ENCODE measurements at places on chromosomes 1 and 21.

- peak; percentile 69 for DNase-seq
These were observed 5.8 kb upstream of the CHI3L2 start for GRCh38 chr1:111221633-111222291.

GRCh38 chr1:46820560-46821060 lies 21.8 kb downstream of the CYP4B1 start:
- no peak for DNase-seq

DNA sequence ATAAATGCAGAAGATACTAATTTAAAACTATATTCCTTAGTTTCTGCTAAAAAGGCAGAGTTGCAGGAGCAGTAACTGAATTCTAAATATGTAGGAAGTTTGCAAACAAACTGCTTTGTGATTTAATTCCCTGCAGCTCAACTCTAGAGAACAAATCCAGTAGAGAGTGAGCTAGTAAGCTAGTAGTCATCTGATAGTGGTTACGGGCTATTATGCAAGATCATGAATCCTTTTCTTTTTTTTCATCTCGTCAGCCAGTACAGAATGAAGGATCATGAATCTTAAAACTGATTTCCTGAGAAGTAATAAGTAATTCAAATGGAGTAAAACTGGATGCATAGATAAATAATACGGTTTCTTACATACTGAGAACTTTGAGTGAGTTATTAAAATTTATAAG lies 3.3 kb downstream of the DPH5 start:
- no peak for DNase-seq

DNA sequence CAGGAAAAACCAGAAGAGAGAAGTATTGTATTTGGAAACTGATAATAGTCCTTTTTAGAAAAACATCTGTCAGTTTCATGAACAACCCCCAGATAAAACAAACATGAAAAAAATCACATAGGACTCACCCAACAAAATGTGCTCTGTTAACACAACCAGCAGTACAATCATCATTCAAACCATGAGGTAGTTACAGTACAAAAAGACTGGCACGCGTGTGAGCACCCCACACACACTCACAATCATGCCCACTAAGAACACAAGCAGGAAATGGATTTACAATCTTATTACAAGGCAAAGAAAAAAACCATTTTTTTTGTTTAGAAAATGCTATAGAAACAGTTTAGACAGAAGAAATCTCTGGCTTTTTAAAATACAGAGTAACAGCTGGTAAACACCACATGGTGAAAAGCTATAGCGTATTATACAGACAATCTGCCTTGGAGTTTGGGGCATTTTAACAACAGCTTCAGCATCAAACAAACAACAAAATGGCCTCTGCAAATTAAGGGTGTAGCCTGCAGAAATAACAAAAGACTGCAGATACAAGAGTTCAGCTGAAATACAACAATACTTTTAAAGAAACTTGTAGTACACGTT lies 180.0 kb downstream of the CDC7 start:
- DNase-seq, result no peak

DNA sequence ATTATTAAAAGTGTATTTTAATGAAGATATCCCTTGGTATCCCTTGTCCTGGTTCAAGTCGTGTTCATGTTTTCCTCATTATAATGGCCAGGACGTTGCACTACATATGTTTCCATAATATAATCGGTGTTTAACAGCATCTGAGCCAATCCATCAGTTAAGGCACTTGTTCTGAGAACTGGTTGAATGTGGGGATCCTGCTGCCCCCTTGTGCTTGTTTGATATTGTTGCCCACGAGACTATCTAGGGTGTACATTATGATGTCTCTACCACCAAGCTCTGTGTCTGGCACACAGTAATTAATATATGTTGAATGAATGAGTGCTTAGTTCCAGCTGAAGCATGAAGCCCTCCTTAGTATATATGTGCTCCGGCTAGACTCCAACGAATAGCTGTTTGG lies 193.0 kb downstream of the CACNA1E start:
- peak; percentile 71 for DNase-seq

GRCh38 chr1:205260948-205261732 lies 33.4 kb downstream of the TMCC2 start:
- DNase-seq, result no peak

GRCh38 chr21:41189150-41189745 lies 21.3 kb downstream of the BACE2 start:
- no peak for DNase-seq

- peak; percentile 11 for DNase-seq
These were observed 32.8 kb upstream of the BACH1 start for GRCh38 chr21:29265690-29266479.

- DNase-seq, result no peak
These were observed 690 bp downstream of the EPS8L3 start for GRCh38 chr1:109762821-109763645.

DNA sequence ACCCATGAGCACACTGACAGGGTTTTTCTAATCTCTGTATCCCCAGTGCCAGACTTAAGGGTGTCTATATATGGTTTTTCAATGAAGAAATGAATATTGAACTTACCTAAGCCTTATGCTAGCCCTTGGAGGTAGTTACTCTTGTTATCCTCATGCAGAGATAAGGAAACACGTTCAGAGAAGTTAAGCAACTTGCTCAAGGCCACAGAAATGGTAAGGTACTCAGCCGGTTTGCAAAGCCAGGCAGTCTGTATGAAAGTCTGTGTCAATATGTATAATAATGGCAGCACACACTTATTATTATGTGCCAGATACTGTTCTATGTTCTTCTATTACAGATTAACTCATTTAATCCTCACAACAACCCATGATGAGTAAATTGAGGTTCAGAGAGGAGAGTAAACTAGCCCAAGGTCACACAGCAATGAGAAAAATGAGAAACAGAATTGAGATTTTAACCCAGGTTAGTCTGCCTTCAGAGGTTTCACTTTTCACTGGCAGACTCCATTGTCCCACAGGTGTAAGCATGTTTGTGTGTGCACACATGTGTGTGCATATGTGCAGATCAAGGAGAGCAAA lies 54.6 kb upstream of the CSF3R start:
- no peak for DNase-seq

GRCh38 chr1:230760360-230760827 lies 13.2 kb downstream of the CAPN9 start:
- no peak for DNase-seq

GRCh38 chr1:50977575-50978143 lies 7.6 kb downstream of the CDKN2C start:
- DNase-seq, result peak; percentile 64

DNA sequence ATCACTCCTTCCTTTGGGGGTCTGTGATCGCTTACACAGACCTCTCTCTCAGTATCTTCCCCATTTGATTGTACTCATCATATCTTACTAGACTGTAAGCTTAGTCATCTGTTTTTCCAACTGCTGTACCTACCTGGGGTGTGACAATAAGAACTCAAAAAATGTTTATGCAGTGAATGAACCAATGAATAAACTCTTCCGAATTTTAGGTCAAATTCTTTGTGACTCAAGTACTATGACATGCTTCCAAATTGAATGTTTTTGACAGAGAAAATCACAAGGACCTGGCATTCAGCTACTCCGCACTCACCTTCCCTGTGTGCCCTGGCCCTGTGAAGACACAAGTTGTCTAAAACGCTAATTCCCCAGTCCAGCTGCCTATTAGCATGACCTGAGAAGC lies 42.1 kb downstream of the TMCO4 start:
- no peak for DNase-seq

DNA sequence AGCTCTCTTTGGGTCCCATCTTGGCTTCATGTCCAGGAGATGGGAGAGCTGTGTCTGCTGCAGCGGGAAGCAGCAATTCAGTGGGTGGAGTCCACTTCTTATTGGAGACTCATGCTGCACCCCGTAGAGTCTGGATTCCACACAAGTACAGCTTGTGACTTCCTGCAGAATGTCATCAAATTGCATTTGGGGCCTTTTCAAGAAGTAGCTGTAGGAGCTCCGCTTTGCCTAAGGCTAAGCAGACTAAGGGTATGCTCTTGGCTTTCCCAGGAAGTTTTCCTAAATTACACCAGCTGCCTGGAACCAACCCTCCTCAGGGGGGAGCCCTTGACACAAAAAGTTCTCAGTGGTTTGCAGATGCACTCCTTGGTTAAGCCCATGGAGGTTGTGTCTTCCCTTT lies 5.7 kb upstream of the MOB3C start:
- no peak for DNase-seq

- no peak for DNase-seq
These were observed 79.0 kb upstream of the SYT6 start for GRCh38 chr1:114232691-114233090.

- no peak for DNase-seq
These were observed 37.6 kb downstream of the ELF3 start for GRCh38 chr1:202047977-202048376.

DNA sequence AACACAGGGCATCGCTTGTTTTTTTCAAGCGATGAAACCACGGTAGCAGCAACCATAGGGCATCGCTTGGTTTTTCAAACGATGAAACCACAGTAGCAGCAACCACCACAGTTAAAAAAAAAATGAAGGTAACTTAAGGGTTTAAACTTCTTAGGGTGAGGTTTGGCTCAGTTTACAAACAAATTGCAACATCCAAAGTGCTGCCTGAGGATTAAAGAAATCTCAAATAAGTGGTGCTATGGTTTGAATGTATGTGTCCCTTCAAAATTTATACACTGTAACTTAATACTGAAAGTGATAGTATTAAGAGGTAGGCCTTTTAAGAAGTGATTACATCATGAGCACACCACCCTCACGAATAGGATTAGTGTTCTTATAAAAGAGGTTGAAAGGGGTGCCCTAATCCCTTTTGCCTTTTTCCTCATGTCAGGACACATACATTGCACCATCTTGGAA lies 6.4 kb upstream of the GBP5 start:
- no peak for DNase-seq
